NCI-H2081 (cell line): ENCODE measurements at places on chromosomes 4 and X.
A peak's percentile ranks its signal among the peaks of the same experiment; 100 is the strongest.

DNA sequence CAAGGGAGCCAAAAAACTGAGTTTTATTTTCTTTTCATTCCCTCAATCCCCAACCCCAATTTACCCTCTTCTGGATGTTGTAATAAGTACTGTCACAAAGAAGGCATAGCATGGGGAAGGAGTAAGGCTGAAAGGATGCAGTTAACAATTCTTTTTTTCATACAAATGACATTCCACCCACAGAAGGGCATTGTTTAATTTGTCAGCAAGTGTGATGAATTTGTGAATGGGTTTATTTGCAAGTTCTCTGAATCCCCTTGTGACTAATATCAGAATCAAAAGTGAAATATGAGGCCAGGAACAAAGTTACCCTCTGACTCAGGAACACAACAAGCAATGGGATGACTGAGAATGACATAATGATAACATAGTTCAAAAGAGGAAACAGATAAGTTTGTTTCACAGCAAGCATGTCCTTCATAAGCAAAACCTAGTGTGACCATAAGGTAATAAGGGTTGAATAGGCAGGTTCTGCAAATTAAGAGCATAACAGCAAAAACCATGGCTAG lies 2.1 kb downstream of the GEMIN8 start:
- DNase-seq: no peak

GRCh38 chr4:153227469-153228075 lies 23.3 kb downstream of the TRIM2 start:
- no peak for DNase-seq

DNA sequence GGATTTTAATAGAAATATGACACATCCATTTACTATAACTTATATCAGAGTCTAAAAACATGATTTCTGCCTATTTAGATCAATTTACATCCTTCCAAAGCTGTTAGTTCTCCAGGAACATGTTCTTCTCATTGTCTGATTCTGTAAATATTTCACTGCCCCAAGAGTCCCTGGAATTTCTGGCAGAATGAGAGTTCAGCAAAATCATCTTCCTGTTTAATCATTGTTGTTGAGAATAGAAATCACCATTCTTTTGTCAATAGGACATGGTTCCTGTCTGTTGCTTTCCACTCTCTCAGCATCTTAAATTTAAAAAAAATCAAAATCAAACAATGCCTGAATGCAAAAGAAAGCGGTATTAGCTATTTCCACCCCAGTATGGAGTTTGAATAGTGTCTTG lies 172.8 kb upstream of the FRMPD4 start:
- DNase-seq: no peak

DNA sequence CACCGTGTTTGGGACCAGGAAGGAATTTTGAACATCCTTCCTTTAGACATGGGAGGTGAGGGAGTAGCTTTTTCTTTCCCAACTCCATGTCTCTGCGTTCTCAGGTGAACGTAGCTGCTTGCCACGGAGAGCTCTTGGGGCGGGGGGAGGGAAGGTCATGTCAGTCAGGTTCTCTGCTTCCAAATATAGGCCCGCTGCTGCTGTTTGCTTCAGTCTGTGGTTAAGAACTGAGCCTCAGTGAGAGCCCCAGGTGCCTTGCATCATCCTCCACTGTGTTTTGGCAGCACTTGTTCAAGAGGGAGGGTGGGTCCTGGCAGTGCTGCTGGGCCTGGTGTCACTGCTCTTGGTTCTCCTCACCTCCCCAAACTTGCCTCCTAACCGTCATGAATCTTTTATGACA lies 46.5 kb downstream of the HADH start:
- DNase-seq: no peak

GRCh38 chrX:42495139-42495538 lies 282.8 kb downstream of the PPP1R2C start:
- peak; percentile 86 for DNase-seq

DNA sequence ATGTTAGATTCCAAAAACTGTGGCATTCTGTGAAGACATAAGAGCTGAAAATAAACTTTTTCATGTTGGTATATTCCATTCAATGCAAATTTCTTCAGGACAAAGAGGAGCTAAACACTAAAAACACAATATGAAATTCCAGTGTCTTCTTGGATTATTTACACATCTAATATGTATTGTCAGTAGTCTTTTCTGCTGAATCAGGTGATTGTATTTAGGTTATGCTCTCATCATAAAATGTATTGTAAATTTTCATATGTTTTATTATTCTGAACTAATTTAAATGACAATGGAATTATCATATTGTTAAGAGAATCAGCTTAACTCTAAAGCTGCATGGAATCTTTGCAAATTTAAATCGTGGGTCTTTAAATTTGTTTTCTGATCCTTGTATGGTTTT lies 526.7 kb downstream of the PDHA2 start:
- no peak for DNase-seq

- DNase-seq: no peak
Measured at GRCh38 chr4:96483308-96484030, 643.6 kb downstream of the PDHA2 start.

GRCh38 chrX:36445566-36445965 lies 526.0 kb downstream of the CFAP47 start:
- DNase-seq: no peak

DNA sequence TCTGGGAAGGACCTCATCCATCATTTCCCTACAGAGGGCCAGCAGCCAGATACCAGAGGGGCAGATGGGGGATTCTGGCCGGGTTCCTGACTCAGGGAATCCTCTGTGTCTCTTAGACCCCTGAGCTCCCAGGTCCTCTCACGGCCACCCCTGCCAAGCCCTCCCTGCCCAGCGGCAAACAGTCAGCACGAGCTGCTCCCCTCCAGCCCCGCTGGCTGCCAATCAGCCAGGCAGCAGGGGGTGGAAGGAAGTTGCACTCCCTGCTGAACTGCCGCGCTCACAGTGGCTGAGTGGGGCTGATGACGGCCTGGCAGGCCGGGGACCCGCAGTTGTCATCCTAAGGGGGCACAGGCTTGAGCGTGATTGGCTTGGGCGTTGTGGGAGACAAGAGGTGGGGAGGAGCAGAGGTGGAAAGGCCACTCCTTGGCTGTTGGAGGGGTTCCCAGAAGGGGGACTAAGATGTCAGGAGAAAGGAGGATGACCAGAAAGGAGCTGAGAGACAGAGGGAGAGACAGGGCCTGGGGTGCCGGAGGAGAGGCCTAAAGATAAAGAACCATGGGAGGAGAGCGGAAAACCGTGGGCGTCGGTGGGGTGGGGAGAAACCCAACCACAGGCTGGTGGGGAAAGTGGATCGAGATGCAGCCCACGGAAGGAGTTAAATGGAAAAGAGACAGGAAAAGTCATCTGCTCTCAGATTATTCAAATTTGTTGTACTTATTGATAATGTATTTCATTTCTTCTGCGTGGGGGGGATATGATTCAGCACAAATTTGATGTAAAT lies 4.4 kb upstream of the CCDC149 start:
- no peak for DNase-seq

- DNase-seq: no peak
Measured at GRCh38 chr4:25888781-25889180, 25.2 kb upstream of the SMIM20 start.
